Thoracic aorta (tissue), 2 donors: ENCODE measurements at places on chromosomes 16 and 17. TPM values are rescaled to one million over a fixed set of nuclear protein-coding genes. Genes with fewer than 3 reads are reported as not detected.

Gene ZNF629
- total RNA-seq, result 18.8 TPM

DNA sequence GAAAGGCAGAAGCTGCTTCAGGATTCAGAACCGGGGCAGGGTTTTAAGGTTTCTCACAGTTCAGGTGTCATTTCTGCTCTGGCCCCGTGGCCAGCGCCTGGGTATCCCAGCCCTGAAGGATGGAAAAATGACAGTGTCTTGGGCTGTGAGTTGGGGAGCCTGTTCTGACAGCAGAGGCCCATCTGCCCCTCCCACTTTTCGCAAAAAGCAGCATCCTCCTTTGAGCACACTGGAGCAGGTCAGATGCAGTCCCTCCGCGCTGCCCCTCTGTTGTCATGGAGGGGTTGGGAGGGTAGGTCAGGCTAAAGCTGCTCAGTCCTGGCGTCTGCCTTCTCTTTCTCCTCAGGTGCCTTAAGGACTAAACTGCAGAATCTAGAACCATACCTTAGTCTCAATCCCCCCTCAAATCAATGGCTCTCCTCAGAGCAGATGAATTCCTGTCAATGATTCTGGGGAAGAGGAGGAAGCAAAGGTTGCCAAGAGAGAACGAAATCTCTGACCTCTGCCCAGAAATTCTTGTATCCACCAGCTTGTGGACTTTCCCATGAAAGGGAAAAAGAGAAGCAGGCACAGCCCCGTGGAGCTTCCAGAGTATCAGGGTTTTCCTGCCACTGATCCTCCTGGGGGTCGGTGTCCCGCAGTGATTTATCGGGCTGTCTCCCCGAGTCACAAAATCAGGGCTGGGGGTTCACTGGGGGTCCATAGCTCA lies 7.3 kb downstream of the NEUROD2 start:
- no peaks in the 10 kb centered on the region for H3K36me3 ChIP-seq
- peaks cover 21% of the 10 kb centered on the region for H3K4me1 ChIP-seq
- H3K4me3 ChIP-seq, result no peak overlapping the region
- no peak for DNase-seq
- peaks cover 56% of the 10 kb centered on the region for H3K27me3 ChIP-seq

Gene FA2H
- total RNA-seq, result not detected

Gene GRB7
- total RNA-seq, result 0.85 TPM

DNA sequence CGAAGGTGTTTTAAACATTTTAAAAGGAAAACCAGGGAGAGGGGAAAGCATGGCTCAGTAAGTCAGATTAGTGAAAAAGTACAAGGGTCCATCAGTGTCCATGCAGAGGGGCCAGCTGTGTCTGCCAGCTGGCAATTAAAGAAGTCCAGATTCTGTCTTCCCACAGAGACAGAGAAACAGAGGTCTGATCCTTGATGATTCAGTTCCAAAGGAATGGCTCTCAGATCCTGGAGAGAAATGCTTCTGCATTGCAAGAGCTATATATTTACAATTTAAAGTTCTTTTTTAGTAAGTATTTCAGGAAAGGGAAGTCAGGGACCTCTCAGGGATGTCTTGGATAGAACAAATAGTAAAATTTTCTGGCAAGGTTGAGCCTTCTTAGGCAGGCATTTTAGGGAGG lies 56.2 kb downstream of the HSD17B2 start:
- DNase-seq, result no peak
- no peaks in the 10 kb centered on the region for H3K27me3 ChIP-seq
- no peak overlapping the region for H3K4me3 ChIP-seq

Gene USP43
- 0.21 TPM for total RNA-seq

- no peak overlapping the region for H3K27ac ChIP-seq
- no peak overlapping the region for H3K4me3 ChIP-seq
- H3K4me1 ChIP-seq, result peaks cover 3% of the 10 kb centered on the region
Observed at GRCh38 chr16:54631782-54632181, 298.9 kb upstream of the IRX5 start.

Gene NGFR
- total RNA-seq, result 13.9 TPM

- H3K4me1 ChIP-seq, result peaks cover 100% of the 10 kb centered on the region
- peak overlapping the region; percentile 33 for H3K4me3 ChIP-seq
- no peak for DNase-seq
- no peaks in the 10 kb centered on the region for H3K27me3 ChIP-seq
- H3K36me3 ChIP-seq, result no peaks in the 10 kb centered on the region
Observed at GRCh38 chr17:40329839-40330794, 21.1 kb downstream of the RARA start.

Gene MSRB1
- 37.6 TPM for total RNA-seq

Gene ZNF423
- 22.9 TPM for total RNA-seq

DNA sequence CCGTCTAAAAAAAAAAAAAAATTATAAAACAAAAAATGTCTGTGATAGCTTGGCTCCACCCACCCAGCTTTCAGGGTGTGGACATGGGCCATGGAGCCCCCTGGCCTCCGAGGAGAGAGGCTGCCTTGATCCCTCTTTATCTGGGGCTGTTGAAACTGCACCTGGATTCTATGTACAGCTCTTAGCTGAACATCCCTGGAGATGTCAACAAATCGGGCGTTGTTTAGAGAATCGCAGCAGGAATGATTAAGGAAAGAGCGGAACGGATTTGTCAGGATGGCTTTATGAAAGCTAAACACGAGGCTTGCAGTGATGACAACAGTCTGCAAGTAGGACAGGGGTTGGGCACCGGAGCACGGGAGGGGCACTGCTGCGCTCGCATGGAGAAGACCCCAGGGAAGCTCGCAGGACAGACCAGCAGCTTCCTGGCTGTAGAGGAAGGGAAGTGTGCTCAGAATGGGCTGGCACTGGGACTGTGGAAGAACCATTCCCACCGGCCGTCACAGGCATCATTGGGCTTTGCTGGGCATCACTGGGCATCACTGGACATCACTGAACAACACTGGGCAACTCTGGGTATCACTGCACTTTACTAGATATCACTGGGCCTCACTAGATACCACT lies 195.8 kb upstream of the FOXF1 start:
- DNase-seq, result no peak
- no peak overlapping the region for H3K27ac ChIP-seq
- H3K36me3 ChIP-seq, result no peaks in the 10 kb centered on the region
- no peaks in the 10 kb centered on the region for H3K27me3 ChIP-seq
- no peaks in the 10 kb centered on the region for H3K4me1 ChIP-seq

Gene MYO1C
- total RNA-seq, result 160 TPM

Gene TEX19
- not detected for total RNA-seq

Gene CHMP6
- total RNA-seq, result 38.0 TPM

Gene CRISPLD2
- 116 TPM for total RNA-seq

DNA sequence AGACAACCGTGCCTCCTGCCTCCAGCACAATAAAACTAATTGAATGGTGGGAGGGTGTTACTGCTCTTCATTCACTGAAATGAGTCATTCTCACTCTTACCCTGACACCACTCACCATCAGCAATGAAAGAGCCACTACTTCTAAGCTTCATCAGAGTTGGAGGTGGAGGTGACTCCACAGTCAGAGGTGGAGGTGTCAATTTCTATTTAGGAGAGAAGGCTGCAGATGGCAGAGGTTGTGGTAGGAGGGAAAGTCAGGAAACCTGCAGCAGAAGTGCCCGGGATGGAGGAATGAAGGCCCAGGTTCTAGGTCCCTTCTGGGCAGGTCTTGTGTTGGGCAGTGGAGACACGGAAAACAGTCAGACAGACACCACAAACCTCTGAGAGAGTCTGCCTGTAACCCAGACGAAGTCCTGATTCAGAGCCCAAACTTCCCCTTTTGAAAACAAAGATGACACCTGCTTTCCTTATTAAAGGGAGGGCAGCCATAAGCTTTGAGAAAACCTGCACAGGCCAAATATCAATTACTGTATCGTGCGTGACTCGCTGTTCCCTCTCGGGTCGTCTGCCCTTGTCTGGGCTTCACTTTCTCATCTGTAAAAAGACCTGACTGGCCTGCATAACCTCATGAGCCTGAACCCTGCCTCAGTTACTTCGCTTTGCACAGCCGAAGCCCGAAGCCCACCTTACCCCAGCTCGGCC lies 668 bp downstream of the ATPAF2 start:
- H3K4me1 ChIP-seq, result peaks cover 39% of the 10 kb centered on the region
- no peak for DNase-seq
- no peaks in the 10 kb centered on the region for H3K27me3 ChIP-seq
- H3K27ac ChIP-seq, result peak overlapping the region; percentile 39
- H3K4me3 ChIP-seq, result peak overlapping the region; percentile 97
- H3K36me3 ChIP-seq, result no peaks in the 10 kb centered on the region

DNA sequence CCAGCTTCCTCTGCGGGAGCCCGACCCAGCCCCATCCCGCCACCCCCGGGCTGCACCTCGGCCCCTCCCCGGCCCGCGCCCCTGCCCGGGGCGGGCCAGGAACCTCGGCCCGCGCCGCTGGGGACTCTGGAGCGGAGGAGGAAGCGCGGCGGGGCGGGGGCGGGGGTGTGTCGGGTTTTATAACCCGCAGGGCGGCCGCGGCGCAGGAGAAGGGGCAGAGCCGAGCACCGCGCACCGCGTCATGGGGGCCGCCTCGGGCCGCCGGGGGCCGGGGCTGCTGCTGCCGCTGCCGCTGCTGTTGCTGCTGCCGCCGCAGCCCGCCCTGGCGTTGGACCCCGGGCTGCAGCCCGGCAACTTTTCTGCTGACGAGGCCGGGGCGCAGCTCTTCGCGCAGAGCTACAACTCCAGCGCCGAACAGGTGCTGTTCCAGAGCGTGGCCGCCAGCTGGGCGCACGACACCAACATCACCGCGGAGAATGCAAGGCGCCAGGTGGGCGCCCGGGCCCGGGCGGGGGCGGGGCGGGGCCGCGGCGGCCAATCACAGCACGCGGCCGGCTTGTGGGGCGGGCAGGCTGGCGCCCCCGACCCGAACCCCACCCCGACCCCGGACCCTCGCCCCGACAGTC lies at the start of gene ACE:
Gene ACE (plus strand): TSS at position 208 of the 626 bp plus-strand sequence. CDS start 34 bp downstream, at position 242.
- no peak within 1 kb of the TSS for H3K27ac ChIP-seq
- no peaks in the 10 kb centered on the region for H3K36me3 ChIP-seq
- H3K27me3 ChIP-seq, result no peaks in the 10 kb centered on the region
- peak within 1 kb of the TSS; percentile 72 for H3K4me3 ChIP-seq
- peaks cover 24% of the 10 kb centered on the region for H3K4me1 ChIP-seq
- DNase-seq, result no peak

DNA sequence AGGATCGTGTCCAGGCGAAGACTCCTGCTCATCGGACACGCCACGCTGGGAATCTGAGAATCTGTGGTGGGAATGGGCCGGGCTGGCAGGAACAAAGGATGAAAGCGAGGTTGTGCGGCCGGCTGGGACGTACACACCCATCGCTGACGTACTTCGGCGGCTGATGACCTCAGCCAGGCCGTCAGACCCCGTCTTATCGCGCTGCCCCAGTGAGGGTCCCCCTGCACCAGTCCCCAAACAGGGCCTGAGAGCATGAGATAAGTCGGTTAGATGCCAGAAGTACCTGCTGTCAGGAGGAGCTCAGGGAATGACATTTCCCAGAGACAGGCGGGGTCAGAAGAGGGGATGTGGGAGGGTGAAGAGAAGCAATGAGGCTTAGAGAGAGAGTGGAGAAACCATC lies 16.0 kb upstream of the SP6 start:
- no peak overlapping the region for H3K27ac ChIP-seq
- H3K36me3 ChIP-seq, result no peaks in the 10 kb centered on the region
- H3K27me3 ChIP-seq, result no peaks in the 10 kb centered on the region
- peaks cover 7% of the 10 kb centered on the region for H3K4me1 ChIP-seq
- no peak for DNase-seq

Gene FOXN1
- not detected for total RNA-seq

GRCh38 chr17:32259586-32259985 lies 6.0 kb upstream of the RHBDL3 start:
- DNase-seq, result no peak
- H3K4me1 ChIP-seq, result no peaks in the 10 kb centered on the region
- no peak overlapping the region for H3K27ac ChIP-seq
- H3K27me3 ChIP-seq, result no peaks in the 10 kb centered on the region

Gene KRT33B
- not detected for total RNA-seq

DNA sequence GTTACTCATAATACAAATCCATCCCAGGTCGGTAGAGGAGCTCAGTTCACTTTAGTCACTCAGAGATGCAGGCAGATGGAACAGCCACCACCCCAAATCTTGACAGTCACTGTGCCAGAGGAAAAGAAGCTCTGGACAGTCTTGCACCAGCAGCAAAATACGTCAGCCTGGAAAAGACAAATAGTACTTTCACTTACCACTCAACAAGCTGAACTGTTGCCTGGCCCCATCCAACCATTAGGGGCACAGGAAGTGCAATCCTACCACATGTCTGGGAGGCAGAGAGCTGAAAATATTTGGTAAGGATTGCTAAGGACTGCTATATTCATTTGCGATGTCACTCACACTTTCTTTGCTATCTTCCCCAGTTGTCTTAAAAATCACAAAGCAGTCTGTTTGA lies 239.1 kb upstream of the TOX3 start:
- DNase-seq, result no peak
- H3K27me3 ChIP-seq, result no peaks in the 10 kb centered on the region
- H3K4me1 ChIP-seq, result no peaks in the 10 kb centered on the region
- H3K27ac ChIP-seq, result no peak overlapping the region
- H3K4me3 ChIP-seq, result no peak overlapping the region

DNA sequence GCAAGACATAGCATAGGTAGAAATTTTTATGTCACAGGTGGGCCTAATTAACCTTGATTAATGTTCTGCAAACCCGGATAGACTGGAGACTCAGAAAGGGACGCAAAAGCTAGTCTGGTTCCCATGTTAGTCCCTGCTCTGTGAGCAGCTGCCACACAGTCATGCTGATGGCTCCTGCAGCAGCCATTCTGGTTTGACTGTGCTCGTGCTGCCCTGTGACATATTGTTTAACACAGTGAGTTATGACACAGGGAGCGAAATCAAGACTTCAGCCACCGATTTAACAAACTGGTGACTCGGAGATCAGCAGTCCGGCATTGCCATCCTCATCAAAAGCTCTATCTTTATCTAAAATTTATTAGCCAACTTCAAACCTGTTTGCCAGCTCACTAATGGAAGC lies 169.8 kb downstream of the WWOX start:
- no peak overlapping the region for H3K4me3 ChIP-seq
- no peaks in the 10 kb centered on the region for H3K36me3 ChIP-seq
- H3K27ac ChIP-seq, result no peak overlapping the region
- H3K4me1 ChIP-seq, result no peaks in the 10 kb centered on the region
- no peak for DNase-seq

GRCh38 chr16:23835390-23836077 lies at the start of gene PRKCB:
TSS of gene PRKCB (plus strand) at chr16:23835983.
- H3K27ac ChIP-seq, result no peak within 1 kb of the TSS
- no peak for DNase-seq
- peak within 1 kb of the TSS; percentile 66 for H3K4me3 ChIP-seq
- no peaks in the 10 kb centered on the region for H3K4me1 ChIP-seq

- H3K27me3 ChIP-seq, result no peaks in the 10 kb centered on the region
- H3K27ac ChIP-seq, result no peak overlapping the region
- no peak overlapping the region for H3K4me3 ChIP-seq
Observed at GRCh38 chr16:78584213-78584860, 484.9 kb downstream of the WWOX start.

DNA sequence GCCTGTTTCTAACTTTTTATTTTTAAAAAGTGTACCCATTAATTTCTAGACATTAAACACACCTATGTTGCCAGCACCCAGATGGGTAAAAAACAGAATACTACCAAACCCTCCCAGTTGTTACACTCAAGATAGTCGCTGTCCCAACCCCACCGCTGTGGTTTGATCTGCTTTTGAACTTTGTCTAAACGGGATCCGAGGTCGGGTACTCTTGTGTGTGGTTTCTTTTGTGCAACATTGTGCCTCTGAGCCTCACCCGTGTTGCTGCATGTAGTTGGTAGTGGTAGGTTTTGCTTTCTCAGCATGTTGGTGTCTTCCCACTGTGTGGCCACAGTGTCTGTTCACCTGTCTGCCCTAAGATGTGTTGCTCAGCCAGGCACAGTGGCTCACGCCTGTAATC lies 4.3 kb downstream of the KLHL36 start:
- H3K36me3 ChIP-seq, result peaks cover 21% of the 10 kb centered on the region
- H3K4me1 ChIP-seq, result no peaks in the 10 kb centered on the region
- no peak overlapping the region for H3K4me3 ChIP-seq
- H3K27me3 ChIP-seq, result no peaks in the 10 kb centered on the region
- H3K27ac ChIP-seq, result no peak overlapping the region
- no peak for DNase-seq
